ENCODE measurements at places on chromosomes 4 and X.

DNA sequence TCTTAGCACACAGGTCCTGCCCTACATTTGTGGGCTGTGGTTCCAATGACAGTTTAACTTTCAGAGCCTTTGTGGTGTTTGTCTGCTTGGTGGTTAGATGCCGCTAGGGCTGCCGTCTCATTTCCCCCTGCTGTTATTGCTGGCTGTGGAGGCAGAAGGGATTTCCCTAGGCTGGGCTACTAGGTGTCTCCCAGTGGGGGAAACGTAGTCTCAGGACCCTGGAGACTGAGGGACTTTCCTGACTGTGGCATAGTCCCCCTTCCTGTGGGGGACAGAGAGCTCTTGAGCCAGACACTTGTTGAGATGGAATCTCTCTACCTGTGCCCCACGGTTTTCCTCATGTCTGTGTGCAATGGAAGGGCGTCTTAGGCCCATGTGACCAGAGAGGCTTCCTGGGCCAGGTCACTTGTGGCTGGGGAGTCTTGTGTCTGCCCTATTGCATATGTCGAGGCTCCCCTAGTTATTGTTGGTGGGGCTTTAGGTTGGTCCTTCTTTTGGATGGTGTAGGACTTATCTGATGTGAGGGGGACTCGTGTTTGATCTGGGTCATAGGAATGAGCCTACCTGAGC lies 68.2 kb downstream of the ARHGAP10 start:
- peak; percentile 45 for DNase-seq

GRCh38 chrX:101550751-101551379 lies 518 bp downstream of the ARMCX1 start:
- no peak for DNase-seq

DNA sequence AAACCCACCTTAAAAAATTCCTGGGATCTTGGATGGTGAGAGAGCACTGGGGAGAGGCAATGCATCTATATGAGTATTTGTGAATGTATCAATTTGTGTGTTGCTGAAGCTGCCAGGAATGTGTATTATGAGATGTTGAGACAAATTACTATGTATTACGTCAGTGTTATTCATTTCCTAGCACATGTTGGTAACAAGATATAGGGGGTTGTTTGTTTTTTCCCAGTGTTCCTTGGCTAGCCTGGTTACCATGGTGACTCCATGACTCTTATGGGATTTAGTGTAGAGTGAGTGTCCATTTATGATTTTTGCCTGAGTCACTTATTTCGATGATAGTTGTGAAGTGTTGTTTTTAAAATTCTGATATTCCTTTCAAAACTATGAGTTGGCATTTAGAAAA lies 65.6 kb downstream of the RAB40A start:
- DNase-seq = no peak

DNA sequence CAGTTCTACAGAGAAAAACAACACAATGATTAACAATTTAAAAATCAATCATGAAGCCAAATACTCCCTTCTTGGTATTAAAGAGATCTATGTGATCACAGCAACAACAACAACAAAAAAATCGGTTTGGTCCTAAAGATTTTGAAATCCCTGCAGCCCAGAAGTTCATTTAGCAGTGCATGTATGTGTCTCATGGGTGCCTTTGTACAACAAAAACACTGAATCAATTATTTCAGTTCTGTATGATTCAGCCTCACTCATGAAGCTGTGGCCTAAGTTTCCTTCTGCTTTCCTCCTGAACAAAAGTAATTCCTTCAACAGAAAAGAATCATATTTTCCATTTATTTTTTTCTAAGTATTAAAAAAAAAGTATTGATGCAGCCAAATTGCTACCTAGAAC lies 393.4 kb upstream of the NDST3 start:
- no peak for DNase-seq

GRCh38 chr4:76622126-76622525 lies 187.1 kb downstream of the SHROOM3 start:
- no peak for DNase-seq

GRCh38 chr4:101846550-101846949 lies 56.0 kb downstream of the BANK1 start:
- no peak for DNase-seq

DNA sequence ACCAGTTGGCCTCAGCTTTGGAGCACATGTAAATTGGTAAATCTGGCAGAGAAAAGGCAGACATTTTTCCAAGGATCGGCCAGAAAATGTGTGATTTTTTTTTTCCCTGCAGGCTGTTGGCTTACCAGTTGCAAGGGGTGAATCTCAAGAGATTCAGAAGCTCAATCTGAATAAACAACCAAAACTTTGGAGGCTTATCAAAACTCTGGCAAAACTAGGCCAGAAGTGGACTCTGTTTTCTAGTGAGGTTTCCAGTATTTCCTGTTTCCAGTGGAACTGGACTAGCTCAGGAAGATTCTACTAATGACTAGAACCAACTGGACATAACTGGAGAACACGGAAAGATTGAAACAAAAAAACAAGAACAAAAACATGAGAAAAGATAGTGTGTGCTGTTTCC lies 191.3 kb downstream of the SMIM20 start:
- no peak for DNase-seq

GRCh38 chr4:151031831-151032605 lies 16.9 kb upstream of the LRBA start:
- no peak for DNase-seq

GRCh38 chr4:182932651-182933050 lies 15.5 kb upstream of the DCTD start:
- no peak for DNase-seq

- DNase-seq = no peak
Measured at GRCh38 chrX:97705936-97706335, 822.2 kb downstream of the RPA4 start.

- no peak for DNase-seq
Measured at GRCh38 chrX:153394612-153395011, 6.5 kb downstream of the PNMA6E start.

- no peak for DNase-seq
Measured at GRCh38 chr4:87122252-87122651, 98.2 kb downstream of the KLHL8 start.

DNA sequence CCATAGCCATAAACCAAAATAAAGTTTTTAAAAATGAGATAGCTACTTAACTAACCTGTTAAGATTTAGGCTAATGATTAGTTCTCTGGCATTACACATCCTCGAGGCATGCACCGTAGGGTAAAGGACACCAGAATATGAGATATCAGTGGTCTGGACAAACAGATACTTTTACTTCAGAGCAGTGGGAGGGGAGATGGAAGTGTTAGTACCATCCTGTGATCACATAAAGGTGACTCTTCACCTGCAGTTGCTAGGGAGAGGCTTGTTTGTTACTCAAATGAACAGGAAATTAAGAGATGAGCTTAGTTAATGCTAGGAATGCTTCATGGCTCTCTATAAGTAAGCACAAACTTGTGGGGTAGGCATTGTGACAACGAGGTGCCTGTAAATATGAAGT lies 624.4 kb upstream of the MAGEB2 start:
- no peak for DNase-seq
